ENCODE measurements at places on chromosomes 7 and 10.

- DNase-seq: no peak
Measured at GRCh38 chr10:15801641-15802040, 58.7 kb downstream of the MINDY3 start.

DNA sequence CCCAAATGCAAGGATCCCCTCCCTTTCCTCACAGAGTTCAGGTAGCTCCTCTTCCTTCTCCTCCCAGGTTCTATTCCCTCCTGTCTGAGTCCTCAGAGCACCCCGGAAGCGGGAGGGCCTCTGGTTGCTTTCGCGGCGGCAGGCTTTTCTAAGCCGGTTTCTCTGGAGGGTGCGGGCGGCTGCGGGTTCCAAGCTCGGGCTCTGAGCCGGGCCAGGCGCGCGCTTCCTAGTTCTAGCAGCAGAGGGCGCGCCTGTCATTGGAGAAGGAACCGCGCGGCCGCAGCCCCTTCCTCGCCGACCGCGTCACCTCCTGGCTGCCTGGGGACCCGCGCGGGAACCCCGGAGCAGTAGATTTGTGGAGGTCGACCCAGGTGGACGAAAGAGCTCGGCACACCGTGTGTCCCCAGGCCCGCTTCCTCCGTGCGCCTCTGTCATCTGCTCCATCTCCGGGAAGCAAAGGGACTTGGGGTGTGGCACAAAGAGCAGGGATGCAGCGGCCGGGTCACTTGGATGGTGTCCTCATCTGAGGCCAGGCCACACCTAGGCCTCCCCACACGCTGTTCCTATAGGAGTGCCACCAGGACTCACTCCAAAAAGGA, 389.0 kb upstream of the PODXL start:
- DNase-seq: peak; percentile 64

GRCh38 chr7:1922071-1922869, 252.2 kb downstream of the ELFN1 start:
- no peak for DNase-seq

DNA sequence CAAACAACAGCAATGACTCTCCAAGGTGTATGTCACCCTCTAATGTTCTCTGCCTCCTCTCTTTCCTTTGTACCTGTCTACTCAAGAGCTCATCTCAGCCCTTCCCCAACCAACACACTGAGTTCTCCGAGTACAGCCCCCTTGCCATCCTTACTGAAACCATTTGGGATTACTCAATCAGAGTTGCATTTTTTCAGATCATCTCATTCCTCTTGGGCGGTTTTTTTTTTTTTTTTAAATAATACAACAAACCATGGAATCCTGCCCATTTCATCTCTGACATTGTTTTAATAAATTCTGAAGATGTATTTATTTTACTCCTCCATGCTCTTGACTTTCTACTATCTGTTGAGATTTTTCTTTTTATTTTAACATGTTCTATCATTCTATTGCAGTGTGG, 4.2 kb upstream of the CREB3L2 start:
- DNase-seq: no peak

- no peak for DNase-seq
Measured at GRCh38 chr10:99394256-99394655, 36.2 kb downstream of the GOT1 start.

DNA sequence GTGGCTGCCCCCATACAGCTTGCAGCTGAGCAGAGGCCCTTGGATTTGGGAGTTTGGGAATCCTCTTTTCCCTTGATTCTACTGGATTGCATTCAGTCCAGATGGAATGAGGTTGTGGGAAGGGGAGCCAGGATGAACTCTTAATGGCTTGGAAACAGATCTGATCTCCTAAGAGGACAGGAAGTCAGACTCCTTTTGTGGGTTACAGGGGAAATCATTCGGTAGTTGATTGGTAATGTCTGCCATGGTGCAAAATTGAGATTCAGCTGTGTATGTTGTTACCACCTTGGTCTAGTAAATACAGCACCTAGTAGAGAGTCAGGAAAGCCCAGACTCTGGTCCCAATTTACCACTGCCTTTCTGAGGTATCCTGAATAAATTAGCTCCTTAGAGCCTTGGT, 144.2 kb upstream of the TNRC18 start:
- DNase-seq: no peak

DNA sequence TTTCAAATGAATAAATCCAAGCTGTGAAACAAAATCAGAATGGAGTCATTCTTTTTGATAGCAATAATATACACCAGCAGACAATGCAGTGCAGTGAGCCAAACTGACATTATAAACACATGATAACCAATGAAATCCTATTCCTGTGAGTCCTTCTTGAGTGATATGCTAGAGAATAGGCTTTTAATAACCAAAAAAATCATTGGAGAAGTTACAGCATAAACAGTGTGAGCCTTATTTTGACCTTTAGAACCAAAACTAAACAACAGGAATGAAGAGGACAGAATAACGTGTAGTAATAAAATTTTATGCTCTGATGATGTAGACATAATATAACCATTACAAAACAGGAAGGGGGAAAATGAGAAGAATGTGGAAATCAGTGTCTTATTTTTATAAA, 8.7 kb downstream of the HUS1 start:
- no peak for DNase-seq

GRCh38 chr7:157459966-157460365, 123.2 kb downstream of the DNAJB6 start:
- DNase-seq: no peak

DNA sequence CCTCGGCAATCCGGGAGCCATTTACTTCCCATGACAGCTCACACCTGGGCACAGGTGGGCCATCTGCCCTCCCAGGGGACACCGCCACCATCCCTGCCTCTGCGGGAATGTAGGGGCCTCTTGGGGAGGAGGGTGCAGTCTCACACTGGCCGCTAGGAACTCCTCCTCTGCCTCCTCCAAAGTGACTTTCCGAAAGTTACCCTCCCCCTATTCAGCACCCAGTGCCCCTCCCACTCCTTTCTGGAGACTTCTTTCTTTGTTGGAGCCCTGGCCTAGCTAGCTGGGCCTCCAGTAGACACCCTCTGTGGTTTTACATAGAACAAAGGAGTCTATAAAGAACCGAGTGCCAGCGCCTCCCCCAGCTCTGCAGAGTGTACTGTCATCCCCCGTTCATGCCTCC, 45.8 kb upstream of the MNX1 start:
- DNase-seq: no peak

- no peak for DNase-seq
Measured at GRCh38 chr10:114930320-114930719, 7.7 kb upstream of the TRUB1 start.

GRCh38 chr10:85902051-85902450, 464.5 kb downstream of the GRID1 start:
- no peak for DNase-seq

- DNase-seq: no peak
Measured at GRCh38 chr7:110224643-110225042, 866.3 kb upstream of the LRRN3 start.
